ENCODE measurements at places on chromosomes 4 and X.

DNA sequence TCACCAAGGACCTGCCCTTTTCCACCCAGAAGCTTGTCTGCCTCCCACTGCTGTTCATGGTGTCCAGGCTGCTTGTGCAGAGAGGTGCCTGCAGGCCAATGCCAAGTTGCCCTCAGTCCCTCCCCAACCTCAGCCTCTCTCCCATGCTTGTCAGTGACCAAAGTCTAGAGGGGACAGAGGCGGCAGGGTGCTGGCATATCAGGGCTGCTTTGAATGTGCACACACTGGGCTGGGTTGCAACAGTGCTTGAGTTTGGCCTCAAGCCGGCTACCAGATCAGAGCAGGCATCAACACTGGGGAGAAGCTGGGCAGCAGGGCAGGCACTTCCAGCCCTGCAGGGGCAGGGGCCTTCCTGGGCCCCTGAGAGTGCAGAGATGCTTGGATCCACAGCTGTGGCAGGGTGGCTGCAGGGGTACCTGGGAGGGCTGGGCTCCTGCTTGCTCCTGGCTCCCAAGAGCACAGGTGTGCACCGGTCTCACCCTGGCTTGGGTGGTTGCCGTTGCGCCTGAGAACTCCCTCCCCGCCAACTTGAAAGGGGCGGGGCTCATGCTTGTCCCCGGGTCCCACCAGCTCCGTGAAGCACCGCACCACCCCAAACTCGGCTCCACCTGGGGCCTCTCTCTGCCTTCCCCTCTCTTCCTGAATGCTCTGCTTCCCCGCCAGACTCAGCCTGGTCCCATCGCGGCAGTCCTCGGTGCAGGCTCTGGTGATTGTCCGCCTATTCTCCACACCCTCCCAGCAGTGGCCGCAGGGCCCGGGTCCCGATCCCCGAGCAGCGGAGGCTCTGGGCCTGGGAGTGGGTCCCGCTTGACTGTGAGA lies 1681.9 kb upstream of the ADGRL3 start:
- no peak for DNase-seq

DNA sequence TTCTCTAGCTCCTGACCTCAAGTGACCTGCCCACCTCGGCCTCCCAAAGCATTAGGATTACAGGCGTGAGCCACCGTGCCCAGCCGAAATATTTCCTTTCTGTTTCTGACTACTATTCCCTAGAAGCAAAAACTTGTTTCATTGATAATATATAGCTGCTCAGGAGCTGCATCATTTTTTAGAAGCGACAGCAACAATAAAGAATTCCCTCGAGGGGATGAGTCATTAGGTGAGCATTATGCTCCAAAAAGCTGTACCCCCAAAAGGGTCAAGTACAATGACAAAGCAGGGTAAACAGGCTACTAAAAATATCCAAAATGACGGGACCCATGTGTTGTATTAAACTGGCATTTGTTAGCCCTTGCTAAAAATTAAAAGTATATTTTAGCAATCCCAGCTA lies 67.0 kb downstream of the RBM47 start:
- DNase-seq: no peak

DNA sequence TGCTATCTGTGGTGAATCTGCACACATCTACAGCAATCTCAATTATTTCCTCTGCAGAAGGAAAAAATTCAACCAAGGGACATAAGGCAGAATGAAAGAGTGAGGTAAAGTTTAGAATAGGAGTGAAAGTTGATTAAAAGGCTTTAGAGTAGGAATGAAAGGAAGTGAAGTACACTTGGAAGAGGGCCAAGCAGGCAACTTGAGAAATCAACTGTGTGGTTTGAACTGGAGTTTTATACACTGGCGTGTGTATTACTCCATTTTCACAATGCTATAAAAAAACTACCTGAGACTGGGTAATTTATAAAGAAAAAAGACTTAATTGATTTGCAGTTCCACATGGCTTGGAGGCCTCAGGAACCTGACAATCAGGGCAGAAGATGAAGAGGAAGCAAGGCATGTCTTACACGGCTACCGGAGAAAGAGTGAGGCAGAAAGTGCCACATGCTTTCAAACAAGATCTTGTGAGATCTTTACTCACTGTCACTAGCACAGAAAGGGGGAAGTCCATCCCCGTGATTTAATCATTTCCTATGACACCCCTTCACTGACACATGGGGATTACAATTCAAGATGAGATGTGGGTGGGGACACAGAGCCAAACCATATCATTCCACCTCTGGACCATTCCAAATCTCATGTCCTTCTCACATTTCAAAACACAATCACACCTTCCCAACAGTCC lies 234.8 kb downstream of the IL15 start:
- DNase-seq: no peak

- DNase-seq: no peak
Measured at GRCh38 chr4:108272561-108272960, 103.8 kb upstream of the LEF1 start.

DNA sequence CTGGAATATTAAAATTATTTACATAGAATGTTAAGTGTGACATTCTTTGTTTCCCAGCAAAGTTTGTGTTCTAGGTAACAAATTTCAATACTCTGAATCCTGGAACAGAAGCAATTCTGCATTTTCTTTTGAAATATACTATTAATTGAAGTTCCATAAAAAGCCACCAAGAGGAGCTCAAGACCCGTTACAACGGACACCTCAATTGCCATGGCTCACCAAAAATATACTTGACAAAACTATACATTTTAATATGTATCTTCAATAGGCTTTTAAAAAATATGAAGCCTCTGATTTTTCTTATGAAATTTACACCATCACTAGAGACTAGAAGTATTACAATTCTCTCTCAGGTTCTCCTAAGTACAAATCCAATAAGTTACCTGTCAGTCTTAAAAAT lies 111.4 kb downstream of the NYX start:
- DNase-seq: no peak

- no peak for DNase-seq
Measured at GRCh38 chrX:120463241-120463640, 5.9 kb downstream of the LAMP2 start.

DNA sequence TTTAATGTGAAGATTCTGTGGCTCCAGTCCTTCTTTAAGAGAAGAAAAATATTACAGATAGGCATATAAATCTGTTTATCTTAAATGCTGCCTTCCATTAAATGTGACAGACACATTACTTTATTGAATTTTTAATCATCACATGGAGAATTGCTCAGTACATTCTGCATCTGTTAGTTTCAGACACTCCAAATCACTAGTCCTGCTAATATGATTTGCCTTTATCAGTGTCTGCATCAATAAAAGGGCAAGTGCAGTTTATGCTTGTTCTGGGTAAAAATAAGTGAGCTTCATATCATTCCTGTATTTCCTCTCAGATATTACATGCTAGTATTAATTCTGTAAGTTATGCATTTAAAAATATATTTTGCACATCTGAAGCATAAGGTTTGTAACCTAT lies 666.4 kb downstream of the TECRL start:
- DNase-seq: no peak

GRCh38 chr4:94814237-94814636 lies 56.5 kb downstream of the BMPR1B start:
- DNase-seq: no peak

- DNase-seq: no peak
Measured at GRCh38 chr4:76579596-76580375, 144.8 kb downstream of the SHROOM3 start.

- DNase-seq: no peak
Measured at GRCh38 chr4:167873496-167873895, 218.8 kb upstream of the ANXA10 start.

GRCh38 chr4:71711985-71712348 lies 71.9 kb downstream of the GC start:
- DNase-seq: no peak

DNA sequence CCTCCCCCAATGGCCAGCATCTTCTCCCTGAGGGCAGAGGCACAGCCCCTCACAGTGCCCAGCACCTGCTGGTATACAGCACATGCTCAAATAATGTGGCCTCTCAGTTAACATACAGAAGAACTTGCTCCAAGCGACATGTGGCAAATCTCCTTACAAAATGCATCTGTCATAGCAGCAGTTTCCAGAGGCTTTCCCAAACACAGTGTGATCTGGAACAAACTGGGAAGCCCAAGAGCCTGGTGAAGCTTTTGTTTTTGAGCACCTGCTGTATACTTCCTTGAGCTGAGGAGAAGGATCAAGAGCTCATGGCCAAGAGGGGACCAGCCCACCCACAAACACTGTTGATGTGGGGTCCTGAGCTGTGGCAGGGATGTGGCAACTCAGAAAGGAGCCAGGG lies 34.8 kb upstream of the HTRA3 start:
- no peak for DNase-seq

DNA sequence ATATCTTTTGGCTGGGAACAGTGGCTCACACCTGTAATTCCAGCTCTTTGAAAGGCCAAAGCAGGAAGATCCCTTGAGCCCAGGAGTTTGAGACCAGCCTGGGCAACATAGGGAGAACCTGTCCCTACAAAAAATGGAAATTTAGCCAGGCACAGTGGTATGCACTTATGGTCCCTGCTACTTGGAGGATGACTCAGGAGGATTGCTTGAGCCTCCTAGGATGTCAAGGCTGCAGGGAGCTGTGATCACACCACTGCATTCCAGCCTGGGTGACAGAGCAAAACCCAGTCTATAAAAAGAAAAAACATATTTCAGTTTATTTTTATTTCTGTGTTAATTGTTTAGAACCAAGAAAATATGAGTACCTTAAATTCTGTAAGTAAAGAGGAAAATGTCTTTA lies 123.7 kb downstream of the CBR4 start:
- no peak for DNase-seq

DNA sequence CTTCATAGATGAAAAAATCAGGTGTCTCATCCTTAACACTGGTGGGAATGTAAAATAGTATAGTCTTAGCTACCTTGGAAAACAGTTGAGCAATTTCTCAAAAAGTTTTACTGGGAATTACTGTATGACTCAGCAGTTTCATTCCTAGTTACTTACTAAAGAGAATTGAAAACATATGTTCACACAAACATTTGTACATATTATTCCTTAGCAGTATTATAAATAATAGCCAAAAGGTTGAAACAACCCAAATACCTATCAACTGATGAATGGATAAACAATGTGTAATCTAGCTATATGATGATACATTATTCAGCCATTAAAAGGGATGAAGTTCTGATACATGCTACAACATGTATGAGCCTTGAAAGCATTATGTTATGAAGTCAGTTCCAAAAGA lies 41.7 kb downstream of the RBM46 start:
- no peak for DNase-seq

- no peak for DNase-seq
Measured at GRCh38 chrX:134457708-134458107, 2.3 kb upstream of the HPRT1 start.

DNA sequence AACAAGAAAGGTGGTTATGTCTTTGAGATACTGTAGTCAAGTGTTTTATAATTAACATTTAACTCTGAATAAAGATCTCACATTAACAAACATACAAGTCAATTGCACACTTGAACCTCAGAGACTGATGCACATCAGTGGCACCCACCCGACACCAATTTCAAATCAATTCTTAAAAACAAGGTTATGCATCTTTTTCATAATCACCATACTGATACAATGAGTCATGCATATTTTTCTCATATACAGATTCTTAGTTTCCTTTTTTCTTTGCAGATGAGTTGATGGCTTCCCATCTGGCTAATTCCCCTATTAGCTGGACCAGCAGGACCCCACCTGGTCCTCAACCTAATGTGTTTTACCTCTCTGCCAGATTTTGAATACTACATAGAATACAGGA lies 136.2 kb upstream of the RPL34 start:
- no peak for DNase-seq

- DNase-seq: peak; percentile 54
Measured at GRCh38 chr4:83535520-83536361, at the start of gene GPAT3. Gene GPAT3 (plus strand): TSS chr4:83536108. CDS start chr4:83536623, 515 bp downstream.

GRCh38 chr4:46444318-46445000 lies 54.5 kb upstream of the GABRA2 start:
- no peak for DNase-seq

DNA sequence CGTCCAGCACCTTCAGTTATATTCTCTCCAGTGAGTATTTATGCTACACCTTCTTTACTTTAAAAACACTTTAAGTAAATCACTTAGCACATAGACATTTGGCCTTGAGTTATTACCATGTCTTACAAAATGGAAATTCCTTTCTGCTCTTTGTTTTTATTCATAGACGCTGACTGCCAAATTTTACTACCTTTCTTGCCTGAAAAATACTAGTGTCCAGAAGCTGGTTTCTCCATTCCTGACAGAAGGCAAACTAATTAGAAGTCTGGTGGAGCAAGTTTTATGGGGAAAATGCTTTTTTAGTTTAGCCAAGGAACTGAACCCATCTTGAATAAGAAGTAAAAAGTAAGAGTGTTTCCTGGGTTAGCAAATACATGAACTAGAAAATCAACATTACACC lies 65.5 kb downstream of the SPATA18 start:
- DNase-seq: no peak

- DNase-seq: no peak
Measured at GRCh38 chr4:36187723-36188333, 56.5 kb downstream of the ARAP2 start.

- DNase-seq: peak; percentile 3
Measured at GRCh38 chr4:94641702-94642560, 115.8 kb upstream of the BMPR1B start.

DNA sequence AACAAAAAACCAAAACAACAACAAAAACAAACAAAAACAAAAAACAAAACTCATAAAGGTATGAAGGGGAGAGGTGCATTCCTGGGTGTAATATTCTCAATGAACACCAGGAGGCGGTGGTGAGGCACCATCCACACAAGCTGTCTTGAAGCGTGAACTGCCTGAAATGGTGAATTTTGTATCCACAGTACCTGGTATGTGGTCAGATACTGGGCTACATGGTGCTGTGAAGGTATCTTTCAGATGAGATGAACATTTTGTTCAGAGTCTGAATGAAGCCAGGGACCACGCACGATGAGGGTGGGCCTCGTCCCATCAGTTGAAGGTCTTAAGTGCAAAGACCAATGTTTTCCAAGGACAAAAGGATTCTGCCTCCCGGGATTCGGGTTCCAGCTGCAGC lies 58.5 kb downstream of the ASMT start:
- DNase-seq: no peak

- no peak for DNase-seq
Measured at GRCh38 chrX:74009041-74009440, 294.9 kb upstream of the ZCCHC13 start.

DNA sequence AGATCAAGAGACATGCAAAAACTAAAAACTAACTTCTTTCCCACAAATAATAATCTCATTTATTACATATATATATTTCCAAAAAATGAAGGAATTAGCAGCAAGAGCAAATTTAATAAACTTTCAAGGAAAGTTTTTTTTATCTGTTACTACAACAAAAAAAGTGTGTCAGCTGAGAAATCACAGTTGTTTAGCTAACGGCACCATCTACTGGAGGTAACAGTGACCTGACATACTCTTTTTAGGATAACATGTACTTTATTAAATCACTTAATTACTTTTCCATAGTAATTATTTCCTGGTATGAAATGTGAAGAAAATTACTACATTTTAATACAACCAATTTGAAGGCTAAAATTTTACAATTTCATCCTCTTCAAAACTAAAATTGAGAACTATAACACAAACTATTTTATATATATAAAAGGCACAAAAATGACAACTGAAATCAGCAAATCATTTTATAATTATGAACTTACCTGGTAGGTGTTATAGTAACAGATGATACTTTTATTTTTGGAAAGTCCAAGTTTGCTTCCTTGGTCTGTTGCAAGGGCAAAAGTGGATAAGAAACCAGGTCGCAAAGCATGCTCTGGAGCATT lies 9.1 kb downstream of the LAMTOR3 start:
- no peak for DNase-seq

- DNase-seq: peak; percentile 11
Measured at GRCh38 chr4:99462875-99463464, 27.8 kb upstream of the ADH7 start.

Data from H54 (cell line).